Suprapubic skin (tissue), 4 donors: ENCODE measurements at places on chromosomes 2 and 18. TPM values are rescaled to one million over a fixed set of nuclear protein-coding genes. Genes with fewer than 3 reads are reported as not detected.

UGGT1 gene
- total RNA-seq = 34.6 TPM

MTCL1 gene
- total RNA-seq = 8.9 TPM

CYBRD1 gene
- total RNA-seq = 192 TPM

CAVIN2 gene
- 3.8 TPM for total RNA-seq

TFPI gene
- 22.3 TPM for total RNA-seq

C2orf80 gene
- total RNA-seq = not detected

LRATD1 gene
- total RNA-seq = 65.2 TPM

SLC16A14 gene
- 18.2 TPM for total RNA-seq

SLC66A2 gene
- total RNA-seq = 84.7 TPM

CFAP221 gene
- 0.48 TPM for total RNA-seq

FLACC1 gene
- total RNA-seq = 0.80 TPM

CD207 gene
- total RNA-seq = 25.4 TPM

FSHR gene
- total RNA-seq = not detected
